ENCODE measurements at places on chromosomes 16 and 17. TPM values are rescaled to one million over a fixed set of nuclear protein-coding genes. Genes with fewer than 3 reads are reported as not detected.
A peak's percentile ranks its signal among the peaks of the same experiment; 100 is the strongest.

DNA sequence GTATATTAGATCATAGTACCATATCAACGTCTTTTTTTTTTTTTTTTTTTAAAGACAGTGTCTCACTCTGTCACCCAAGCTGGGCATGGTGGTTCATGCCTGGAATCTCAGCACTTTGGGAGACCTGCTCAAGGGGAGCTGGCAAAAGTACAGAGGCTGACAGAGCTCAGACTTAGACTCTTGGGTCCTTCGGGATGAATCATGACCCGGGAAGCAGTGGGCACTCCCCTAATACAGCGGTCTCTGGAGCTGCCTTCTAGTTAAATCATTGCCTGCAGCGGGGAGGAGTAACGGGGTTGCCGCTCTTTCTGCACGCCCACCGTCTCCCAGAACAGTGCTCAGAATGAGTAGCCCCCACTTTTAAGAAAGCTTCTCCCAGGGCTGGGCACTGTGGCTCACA lies 174.4 kb downstream of the CPPED1 start:
- no peak for DNase-seq

- no peak for DNase-seq
Measured at GRCh38 chr16:6510261-6510660, 822.4 kb upstream of the RBFOX1 start.

HOXB4 gene
- total RNA-seq, result 0.44 TPM

DNA sequence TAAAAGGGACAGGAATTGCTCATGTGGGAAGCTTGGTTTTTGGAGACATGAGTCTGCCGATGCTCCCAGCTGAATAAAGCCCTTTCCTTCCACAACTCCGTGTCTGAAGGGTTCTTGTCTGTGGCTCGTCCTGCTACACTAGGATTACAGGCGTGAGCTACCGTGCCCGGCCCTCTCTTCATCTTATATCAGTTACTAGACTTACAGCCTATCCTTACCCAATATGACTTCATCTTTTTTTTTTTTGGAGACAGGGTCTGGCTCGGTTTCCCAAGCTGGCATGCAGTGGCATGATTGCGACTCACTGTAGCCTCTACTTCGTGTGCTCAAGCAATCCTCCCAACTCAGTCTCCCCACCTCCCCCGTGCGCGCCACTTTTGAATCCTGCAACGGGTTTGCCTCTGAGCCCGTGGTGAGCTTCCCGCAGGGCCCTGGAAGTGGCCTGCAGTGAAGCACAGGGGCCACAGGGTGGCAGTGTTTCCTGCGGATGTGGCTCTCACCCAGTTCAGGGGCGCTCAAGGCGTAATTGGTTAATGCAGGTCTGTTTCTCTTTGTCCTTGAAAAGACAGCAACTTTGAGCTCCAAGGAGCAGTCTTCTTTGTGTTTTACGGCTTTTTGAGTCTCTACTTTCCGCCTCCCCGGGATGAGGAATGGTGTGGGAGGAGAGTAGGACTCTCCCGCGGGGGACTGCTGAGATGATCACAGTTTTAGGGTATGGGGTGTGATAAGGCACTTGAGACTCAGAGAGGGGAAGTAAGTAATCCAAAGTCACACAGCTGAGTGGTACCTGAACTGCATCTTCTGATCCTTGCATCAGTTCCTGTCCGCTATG lies 22.7 kb upstream of the GPRC5B start:
- DNase-seq, result peak; percentile 73

SLC22A31 gene
- total RNA-seq, result not detected

DNA sequence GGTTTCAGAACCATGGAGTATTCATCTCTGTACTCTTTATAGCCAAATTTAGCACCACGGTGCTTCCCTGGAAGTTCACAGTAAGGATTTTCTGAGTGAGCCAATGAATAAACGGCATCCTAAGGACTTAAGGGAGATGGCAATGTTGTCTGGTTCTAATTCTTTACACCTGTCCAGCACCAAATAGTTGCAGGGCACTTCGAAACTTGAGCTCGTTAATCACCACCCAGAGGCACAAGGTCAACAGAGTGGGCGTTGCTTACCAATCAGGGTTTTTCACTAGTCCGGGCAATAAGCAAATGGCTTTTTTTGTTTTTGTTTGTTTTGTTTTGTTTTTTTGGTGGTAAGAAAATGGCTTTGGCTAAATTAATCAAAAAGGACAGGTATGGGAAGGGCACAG lies 28.2 kb upstream of the TMEM220 start:
- no peak for DNase-seq

MYH11 gene
- total RNA-seq, result not detected

DNA sequence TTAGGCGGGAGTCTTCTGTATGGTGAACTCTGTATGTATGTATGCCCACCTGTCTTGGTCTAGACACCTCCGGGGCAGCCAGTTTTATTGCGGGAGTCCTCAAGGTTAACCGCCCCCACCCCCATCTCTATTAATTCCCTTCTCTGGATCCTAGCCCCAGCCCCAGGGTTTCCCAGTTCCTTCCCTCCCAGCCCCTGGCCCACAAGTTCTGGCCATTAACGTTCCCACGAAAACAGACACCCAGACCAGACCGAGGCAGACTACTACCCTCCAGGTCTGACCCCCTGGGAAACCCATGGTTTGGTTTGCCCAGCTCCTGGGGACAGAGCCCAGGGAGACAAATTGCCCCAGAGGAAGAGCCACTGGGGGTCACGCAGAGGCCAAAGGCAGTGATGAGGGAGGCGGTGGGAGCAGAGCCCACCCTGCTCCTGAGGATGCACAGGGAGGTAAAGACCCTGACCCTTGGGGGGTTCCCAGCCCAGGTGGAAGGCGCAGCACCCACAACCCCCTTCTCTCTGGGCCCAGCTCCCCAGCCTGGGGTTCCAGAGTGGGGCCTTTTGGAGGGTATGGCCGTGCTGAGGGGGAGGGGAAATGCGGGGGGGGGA lies 8.5 kb downstream of the TBKBP1 start:
- DNase-seq, result no peak

DNA sequence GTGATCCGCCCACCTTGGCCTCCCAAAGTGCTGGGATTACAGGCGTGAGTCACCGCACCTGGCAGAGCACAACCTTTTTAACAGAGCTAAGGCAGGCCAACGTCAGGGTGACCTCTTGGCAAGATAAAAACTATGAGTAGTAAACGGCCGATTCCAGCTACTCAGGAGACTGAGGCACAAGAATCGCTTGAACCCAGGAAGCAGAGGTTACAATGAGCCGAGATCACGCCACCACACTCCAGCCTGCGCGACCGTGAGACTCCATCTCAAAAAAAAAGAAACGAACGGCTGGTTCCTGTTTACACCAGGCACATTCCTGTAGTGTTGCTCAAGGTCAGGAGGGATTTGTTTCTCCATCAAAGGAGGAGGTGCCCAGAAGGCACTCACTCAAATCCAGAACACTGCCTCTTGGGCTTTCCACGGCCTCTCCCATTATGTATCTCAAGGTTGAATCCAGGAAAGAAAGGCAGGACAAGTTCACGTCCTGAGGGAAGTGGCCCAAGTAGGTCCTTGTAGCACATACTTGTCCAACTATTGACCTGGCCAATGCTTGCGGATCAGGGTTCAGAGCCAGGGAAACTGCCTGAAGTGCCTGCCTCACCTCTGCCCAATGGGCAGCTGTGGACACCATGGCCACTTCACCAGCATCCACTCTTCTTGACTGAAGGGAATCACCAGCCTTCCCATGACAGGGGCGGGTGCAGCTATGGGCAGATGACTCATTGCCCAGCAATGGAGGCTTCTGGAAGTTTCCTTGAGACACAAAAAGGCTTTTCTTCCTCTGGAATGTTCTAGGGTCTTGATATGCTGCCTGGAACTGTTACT lies 13.5 kb downstream of the KNOP1 start:
- DNase-seq, result peak; percentile 31

GRCh38 chr16:28258567-28258966 lies 33.8 kb upstream of the SBK1 start:
- no peak for DNase-seq

KRT28 gene
- not detected for total RNA-seq

DNA sequence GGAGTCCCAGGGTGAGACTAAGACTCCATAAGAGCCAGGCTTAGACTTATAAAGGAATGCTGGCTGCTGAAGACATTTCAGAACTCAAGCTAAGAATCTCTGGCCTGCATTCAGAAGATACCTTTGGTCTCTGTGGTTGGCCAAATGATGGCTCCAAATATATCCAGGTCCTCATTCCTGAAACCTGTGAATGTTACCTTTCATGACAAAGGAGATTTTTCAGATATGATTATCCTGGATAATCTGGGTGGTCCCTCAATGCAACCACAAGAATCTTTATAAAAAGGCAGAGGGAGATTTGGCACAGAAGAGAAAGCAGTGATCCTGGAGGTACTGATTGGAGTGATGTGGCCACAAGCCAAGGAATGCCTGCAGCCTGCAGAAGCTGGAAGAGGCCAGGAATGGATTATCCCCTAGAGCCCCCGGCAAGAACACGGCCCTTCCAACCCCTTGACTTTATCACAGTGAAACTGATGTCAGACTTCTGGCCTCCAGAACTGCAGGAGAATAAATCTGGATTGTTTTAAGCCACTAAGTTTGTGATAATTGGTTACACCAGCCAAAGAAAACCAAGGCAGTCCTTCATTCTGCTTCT lies 253.3 kb downstream of the SLC39A11 start:
- no peak for DNase-seq

CORO6 gene
- total RNA-seq, result 1.6 TPM

ABCA10 gene
- total RNA-seq, result 24.7 TPM

GRCh38 chr17:61338874-61339478 lies 60.7 kb upstream of the TBX2 start:
- DNase-seq, result peak; percentile 30

DNA sequence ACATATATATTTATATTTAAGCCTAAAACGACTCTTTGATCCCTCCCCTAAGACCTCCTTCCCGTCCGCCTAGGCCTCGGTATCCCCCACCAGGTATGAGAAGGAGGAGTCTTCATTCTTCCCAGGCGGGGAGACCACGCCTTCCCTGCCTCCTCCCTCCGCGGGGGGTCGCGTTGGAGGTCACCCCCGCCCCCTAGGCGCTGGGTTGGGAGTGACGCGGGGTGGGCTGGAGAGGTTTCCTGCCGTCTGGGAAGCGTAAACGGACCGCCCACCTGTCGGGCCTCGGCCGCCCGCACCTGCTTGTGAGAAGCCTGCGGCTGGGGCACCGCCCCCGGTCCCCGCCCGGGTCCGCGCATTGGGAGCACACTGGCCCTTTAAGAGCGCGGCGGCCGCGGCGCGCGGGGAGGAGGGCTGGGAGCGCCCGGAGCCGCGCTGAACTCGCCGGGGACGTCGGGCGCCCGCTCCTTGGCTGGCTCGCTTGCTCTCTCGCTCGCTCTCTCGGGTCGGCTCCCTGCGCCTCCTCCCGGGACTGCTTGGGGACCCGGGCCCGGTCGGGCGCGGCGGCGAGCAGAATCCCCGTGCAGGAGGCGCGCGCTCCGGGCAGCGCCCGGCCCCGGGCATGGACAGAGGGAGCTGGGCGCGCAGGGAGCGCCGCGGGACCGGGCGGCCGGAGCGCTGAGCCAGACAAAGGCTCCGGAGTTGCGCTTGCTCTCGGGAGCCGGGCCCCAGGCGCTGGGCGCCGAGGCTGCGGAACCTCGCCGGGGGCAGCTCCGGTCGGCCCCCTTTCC lies at the start of gene MMP15:
MMP15 (plus strand) TSS at position 404 of the 788 bp plus-strand sequence. CDS start 597 bp downstream, outside the sequence.
- peak; percentile 71 for DNase-seq

All from MCF 10A (cell line).